ENCODE measurements at places on chromosomes 13 and 19. TPM values are rescaled to one million over a fixed set of nuclear protein-coding genes. Genes with fewer than 3 reads are reported as not detected.

GRCh38 chr19:47284324-47284899, 9.7 kb downstream of the INAFM1 start:
- no peak overlapping the region for H3K4me3 ChIP-seq
- H3K36me3 ChIP-seq, result no peaks in the 10 kb centered on the region
- H3K27me3 ChIP-seq, result no peaks in the 10 kb centered on the region
- H3K4me1 ChIP-seq, result no peaks in the 10 kb centered on the region

Gene CGB3
- total RNA-seq, result not detected

DNA sequence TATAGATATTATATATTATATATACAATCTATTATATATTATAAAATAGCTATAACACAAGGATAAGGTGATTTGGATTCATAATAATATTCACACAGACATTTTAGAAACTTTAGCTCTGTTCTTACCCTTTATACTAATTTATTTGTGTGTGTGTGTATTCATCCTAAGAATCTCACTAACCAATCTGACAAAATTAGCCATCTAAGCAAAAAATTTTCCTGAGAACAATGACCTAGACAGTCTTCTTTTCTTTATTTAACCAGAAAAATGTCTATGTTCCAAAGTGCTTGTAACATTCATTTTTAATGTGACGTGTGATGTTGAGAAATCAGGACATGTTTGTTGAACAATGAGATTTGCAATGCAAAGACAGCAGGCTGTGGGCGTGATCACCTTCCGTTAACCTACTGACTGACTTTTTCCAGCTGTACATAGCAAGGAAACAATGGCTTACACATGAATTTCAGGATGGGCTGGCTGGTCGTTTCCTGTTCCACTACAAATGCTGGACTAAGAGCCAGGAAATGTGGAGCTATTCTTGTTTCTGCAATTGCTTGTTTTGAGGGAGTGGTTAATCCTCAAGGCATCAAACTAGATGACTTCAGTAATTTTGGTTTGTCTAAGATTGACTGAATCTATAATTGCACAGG, 634.6 kb upstream of the ARGLU1 start:
- no peaks in the 10 kb centered on the region for H3K27me3 ChIP-seq
- H3K4me3 ChIP-seq, result no peak overlapping the region
- H3K4me1 ChIP-seq, result peaks cover 7% of the 10 kb centered on the region
- H3K36me3 ChIP-seq, result no peaks in the 10 kb centered on the region
- peak; percentile 36 for DNase-seq

DNA sequence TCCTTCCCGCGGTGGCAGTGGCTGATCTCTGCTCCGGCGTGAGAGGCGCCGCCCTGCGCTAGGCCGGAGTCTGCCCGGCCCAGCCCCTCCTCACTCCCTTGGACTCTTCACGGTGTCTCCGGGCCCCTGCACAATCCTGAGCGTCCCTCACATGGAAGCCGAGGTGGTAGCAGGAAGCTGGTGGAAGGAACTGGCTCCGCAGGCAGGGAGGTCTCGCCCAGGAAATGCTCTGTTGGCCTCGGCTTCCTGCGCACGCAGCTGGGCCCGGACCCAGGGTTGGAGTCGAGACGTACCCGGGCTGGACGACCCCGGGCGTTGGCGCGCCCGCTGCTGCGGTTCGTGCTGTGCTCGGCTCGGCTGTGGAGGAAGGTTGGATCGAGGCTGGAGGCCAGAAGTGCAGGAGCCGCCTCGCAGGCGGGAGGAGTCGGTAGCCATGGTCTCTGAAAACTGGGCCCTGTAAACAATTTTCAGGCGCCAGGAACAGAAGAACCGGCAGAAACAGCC, 46.3 kb downstream of the ZNF724 start:
- H3K27ac ChIP-seq, result no peak overlapping the region
- no peaks in the 10 kb centered on the region for H3K36me3 ChIP-seq
- H3K27me3 ChIP-seq, result no peaks in the 10 kb centered on the region
- no peaks in the 10 kb centered on the region for H3K4me1 ChIP-seq
- DNase-seq, result no peak

- H3K27me3 ChIP-seq, result no peaks in the 10 kb centered on the region
- peak; percentile 25 for DNase-seq
Observed at GRCh38 chr13:51906581-51906980, 44.8 kb downstream of the CCDC70 start.

Gene SLC6A16
- not detected for total RNA-seq

Gene ZSCAN5B
- total RNA-seq, result not detected

- H3K4me3 ChIP-seq, result no peak overlapping the region
- no peaks in the 10 kb centered on the region for H3K4me1 ChIP-seq
- H3K27me3 ChIP-seq, result no peaks in the 10 kb centered on the region
- peaks cover 22% of the 10 kb centered on the region for H3K36me3 ChIP-seq
- no peak overlapping the region for H3K27ac ChIP-seq
- DNase-seq, result no peak
Observed at GRCh38 chr19:7161292-7161691, 91.8 kb downstream of the ZNF557 start.

DNA sequence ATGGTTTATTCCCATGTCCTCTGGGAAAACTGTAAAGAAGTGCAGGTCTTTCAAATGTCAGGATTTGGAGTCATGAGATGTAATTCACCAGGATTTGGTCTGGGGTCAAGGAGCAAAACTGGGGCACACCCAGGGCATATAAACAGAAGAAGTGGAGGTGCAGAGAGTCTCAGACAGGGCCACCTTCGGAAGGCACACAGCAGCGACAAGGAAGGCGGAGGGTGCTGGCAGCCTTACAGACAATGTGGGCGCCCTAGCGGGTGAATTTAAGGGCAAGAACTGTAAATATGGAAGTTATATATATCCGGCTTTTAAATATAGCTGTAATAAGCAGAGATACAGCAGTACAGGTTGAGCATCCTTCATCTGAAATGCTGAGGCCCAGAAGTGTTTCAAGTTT, 31.2 kb downstream of the DHRS12 start:
- peaks cover 9% of the 10 kb centered on the region for H3K36me3 ChIP-seq
- no peak overlapping the region for H3K27ac ChIP-seq
- no peaks in the 10 kb centered on the region for H3K27me3 ChIP-seq
- DNase-seq, result no peak
- H3K4me1 ChIP-seq, result peaks cover 51% of the 10 kb centered on the region

DNA sequence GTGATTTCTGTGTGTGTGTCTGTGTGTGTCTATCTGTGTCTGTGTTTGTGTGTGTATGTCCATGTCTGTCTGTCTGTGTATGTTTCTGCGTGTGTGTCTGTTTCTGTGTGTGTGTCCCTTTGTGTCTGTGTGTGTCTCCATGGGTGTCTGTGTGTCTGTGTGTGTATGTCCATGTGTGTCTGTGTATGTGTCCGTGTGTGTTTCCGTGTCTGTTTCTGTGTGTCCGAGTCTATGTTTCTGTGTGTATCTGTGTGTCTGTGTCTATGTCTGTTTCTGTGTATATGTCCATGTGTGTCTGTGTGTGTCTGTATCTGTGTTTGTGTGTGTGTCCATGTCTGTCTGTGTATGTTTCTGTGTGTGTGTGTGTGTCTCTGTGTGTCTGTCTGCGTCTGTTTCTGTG, 276.3 kb upstream of the SOX1 start:
- no peaks in the 10 kb centered on the region for H3K36me3 ChIP-seq
- H3K27ac ChIP-seq, result no peak overlapping the region
- no peak for DNase-seq
- H3K4me1 ChIP-seq, result no peaks in the 10 kb centered on the region
- no peaks in the 10 kb centered on the region for H3K27me3 ChIP-seq

DNA sequence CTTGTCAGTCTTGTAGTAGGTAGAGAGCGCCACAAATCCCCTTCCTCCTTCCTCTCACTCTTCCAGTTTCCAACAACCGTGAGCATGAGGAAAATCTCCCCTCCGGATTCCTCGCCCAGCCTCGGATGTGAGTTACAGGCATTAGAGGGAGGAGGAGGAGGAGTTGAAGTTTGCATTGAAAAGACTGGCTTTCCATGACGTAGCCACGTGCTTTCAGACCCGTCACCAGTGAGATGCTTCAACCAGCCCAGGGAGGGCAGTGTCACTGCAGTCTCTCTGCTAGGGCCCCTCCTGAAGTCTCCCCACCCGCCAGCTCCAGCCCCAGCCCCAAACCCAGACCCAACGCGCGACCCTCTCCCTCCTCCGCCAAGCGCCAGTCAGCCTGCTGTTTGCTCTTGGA, 442 bp upstream of the FGF14 start:
- peaks cover 34% of the 10 kb centered on the region for H3K27me3 ChIP-seq
- no peak for DNase-seq
- H3K4me1 ChIP-seq, result peaks cover 29% of the 10 kb centered on the region
- peak overlapping the region; percentile 59 for H3K4me3 ChIP-seq
- no peak overlapping the region for H3K27ac ChIP-seq

DNA sequence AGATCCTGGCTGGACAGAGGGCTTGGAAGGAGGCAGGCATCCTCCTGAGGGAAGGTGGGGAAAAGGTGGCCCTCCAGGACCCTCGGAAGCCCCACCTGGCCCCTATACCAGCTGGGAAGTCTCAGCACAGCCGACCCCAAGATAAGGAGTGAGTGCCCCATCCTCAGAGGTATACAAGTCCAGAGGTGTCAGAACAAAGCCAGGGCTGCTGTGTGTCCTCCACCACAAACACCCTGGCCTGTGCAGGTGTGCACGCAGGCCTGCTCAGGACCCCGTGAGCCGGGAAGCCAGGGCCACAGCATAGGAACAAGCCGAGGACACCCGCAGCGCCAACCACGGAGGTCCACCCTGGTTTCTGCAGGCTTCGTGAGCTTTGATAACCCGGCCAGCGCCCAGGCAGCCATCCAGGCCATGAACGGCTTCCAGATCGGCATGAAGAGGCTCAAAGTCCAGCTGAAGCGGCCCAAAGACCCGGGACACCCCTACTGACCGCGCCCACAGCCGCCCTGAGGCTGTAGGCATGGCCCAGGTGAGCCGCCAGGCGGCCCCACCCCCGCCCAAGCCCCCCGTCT, 68.6 kb downstream of the CELF5 start:
- H3K27ac ChIP-seq, result no peak overlapping the region
- DNase-seq, result peak; percentile 48
- H3K27me3 ChIP-seq, result peaks cover 13% of the 10 kb centered on the region
- H3K4me3 ChIP-seq, result no peak overlapping the region

- no peak overlapping the region for H3K4me3 ChIP-seq
- peaks cover 42% of the 10 kb centered on the region for H3K36me3 ChIP-seq
- H3K27me3 ChIP-seq, result peaks cover 20% of the 10 kb centered on the region
- H3K27ac ChIP-seq, result no peak overlapping the region
- H3K4me1 ChIP-seq, result peaks cover 6% of the 10 kb centered on the region
Observed at GRCh38 chr19:991174-991931, 7.2 kb downstream of the WDR18 start.

Gene SIGLEC12
- not detected for total RNA-seq

GRCh38 chr19:31303262-31303815, 45.9 kb downstream of the TSHZ3 start:
- H3K27me3 ChIP-seq, result no peaks in the 10 kb centered on the region
- no peaks in the 10 kb centered on the region for H3K36me3 ChIP-seq
- peaks cover 17% of the 10 kb centered on the region for H3K4me1 ChIP-seq

DNA sequence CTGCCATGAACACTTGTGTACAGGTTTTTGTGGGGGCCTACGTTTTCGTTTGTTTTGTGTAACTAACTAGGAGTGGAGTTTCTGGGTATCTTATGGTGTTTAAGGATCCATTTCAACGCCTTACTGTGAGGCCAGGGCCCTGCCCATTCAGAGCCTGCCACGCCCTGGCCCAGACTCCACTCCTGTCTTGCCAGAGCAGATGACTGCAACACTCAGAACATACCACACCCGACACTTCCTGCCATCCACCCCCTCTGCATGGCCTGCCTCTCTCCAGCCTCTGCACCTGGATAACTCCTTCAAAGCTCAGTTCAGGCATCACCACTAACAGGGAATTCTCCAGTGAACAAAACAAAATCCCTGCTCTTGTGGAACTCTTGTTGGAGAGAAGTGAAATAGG, 43.2 kb downstream of the RGCC start:
- H3K36me3 ChIP-seq, result no peaks in the 10 kb centered on the region
- H3K27me3 ChIP-seq, result no peaks in the 10 kb centered on the region
- no peak overlapping the region for H3K4me3 ChIP-seq
- peaks cover 12% of the 10 kb centered on the region for H3K4me1 ChIP-seq
- H3K27ac ChIP-seq, result no peak overlapping the region

Gene NCAN
- total RNA-seq, result not detected

- no peak overlapping the region for H3K4me3 ChIP-seq
- no peak for DNase-seq
- H3K4me1 ChIP-seq, result no peaks in the 10 kb centered on the region
- no peak overlapping the region for H3K27ac ChIP-seq
Observed at GRCh38 chr13:72431981-72432682, 295.3 kb downstream of the MZT1 start.

DNA sequence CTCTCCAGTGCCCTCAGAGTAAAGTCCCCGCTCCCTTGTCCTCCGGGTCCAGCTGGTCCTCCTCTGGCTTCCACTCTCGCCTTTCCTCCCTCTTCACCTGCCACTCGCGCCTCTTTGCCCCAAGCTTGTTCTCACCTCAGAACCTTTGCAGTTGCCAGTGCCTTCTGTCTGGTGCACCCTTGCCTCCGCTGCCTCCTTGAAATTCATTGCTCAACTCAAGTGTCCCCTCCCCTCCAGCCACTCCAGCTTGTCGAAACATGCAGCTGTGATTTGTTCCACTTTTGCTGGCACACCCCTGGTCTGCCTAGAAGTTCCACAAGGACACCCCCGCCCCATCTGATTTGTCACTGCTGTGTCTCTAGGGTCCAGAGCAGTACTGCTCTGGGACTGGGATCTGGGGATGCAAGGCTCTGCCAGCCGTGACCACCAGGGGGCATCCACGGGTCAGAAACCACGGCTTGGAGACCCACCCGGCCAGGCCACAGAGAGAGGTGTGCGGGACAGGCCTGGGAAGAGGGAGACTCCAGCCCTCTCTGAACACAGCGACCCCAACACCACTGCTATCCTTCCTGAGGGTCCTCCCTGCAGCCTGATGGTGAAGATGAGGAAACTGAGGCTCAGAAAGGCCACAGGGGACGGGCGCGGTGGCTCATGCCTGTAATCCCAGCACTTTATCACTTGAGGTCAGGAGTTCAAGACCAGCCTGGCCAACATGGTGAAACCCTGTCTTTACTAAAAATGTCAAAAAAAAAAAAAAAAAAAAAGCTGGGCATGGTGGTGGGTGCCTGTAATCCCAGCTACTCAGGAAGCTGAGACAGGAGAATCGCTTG, 49.9 kb downstream of the AP1M1 start:
- no peaks in the 10 kb centered on the region for H3K27me3 ChIP-seq
- no peak overlapping the region for H3K4me3 ChIP-seq
- peaks cover 14% of the 10 kb centered on the region for H3K4me1 ChIP-seq
- no peak overlapping the region for H3K27ac ChIP-seq

- H3K27ac ChIP-seq, result peak overlapping the region; percentile 95
- H3K27me3 ChIP-seq, result no peaks in the 10 kb centered on the region
- H3K4me3 ChIP-seq, result peak overlapping the region; percentile 95
- DNase-seq, result peak; percentile 67
- H3K4me1 ChIP-seq, result peaks cover 30% of the 10 kb centered on the region
- H3K36me3 ChIP-seq, result peaks cover 38% of the 10 kb centered on the region
Observed at GRCh38 chr19:1355568-1356507, 27.9 kb upstream of the NDUFS7 start.

GRCh38 chr13:113028336-113029060, 59.5 kb downstream of the MCF2L start:
- H3K4me3 ChIP-seq, result no peak overlapping the region
- H3K36me3 ChIP-seq, result peaks cover 4% of the 10 kb centered on the region
- no peak overlapping the region for H3K27ac ChIP-seq
- peaks cover under 1% of the 10 kb centered on the region for H3K4me1 ChIP-seq
- DNase-seq, result no peak

GRCh38 chr19:56273563-56274117, 1.1 kb downstream of the EDDM13 start:
- no peak for DNase-seq
- no peak overlapping the region for H3K4me3 ChIP-seq
- H3K4me1 ChIP-seq, result no peaks in the 10 kb centered on the region

GRCh38 chr13:75968103-75968838, 332.1 kb downstream of the LMO7 start:
- peaks cover 3% of the 10 kb centered on the region for H3K4me1 ChIP-seq
- H3K36me3 ChIP-seq, result no peaks in the 10 kb centered on the region
- DNase-seq, result no peak
- H3K4me3 ChIP-seq, result no peak overlapping the region
- no peak overlapping the region for H3K27ac ChIP-seq
- no peaks in the 10 kb centered on the region for H3K27me3 ChIP-seq

Gene ATP1A3
- total RNA-seq, result 0.29 TPM
